ENCODE measurements at places on chromosomes 3 and 15. TPM values are rescaled to one million over a fixed set of nuclear protein-coding genes. Genes with fewer than 3 reads are reported as not detected.
A peak's percentile ranks its signal among the peaks of the same experiment; 100 is the strongest.

PAQR9 gene
- total RNA-seq: not detected

NFKBIZ gene
- 152 TPM for total RNA-seq

NEK10 gene
- total RNA-seq: not detected

- H3K4me3 ChIP-seq: no peak overlapping the region
- H3K27me3 ChIP-seq: no peaks in the 10 kb centered on the region
- peaks cover 4% of the 10 kb centered on the region for H3K4me1 ChIP-seq
- DNase-seq: no peak
- no peak overlapping the region for H3K27ac ChIP-seq
Observed at GRCh38 chr3:61913701-61914100, 352.3 kb downstream of the PTPRG start.

GRCh38 chr3:123015596-123015995, 12.0 kb downstream of the SEMA5B start:
- H3K4me1 ChIP-seq: no peaks in the 10 kb centered on the region
- H3K4me3 ChIP-seq: no peak overlapping the region

- H3K4me1 ChIP-seq: peaks cover 29% of the 10 kb centered on the region
- no peak overlapping the region for H3K4me3 ChIP-seq
- no peaks in the 10 kb centered on the region for H3K36me3 ChIP-seq
- H3K27ac ChIP-seq: peak overlapping the region; percentile 64
- H3K27me3 ChIP-seq: no peaks in the 10 kb centered on the region
Observed at GRCh38 chr3:183295211-183295610, 42.2 kb downstream of the B3GNT5 start.

DNA sequence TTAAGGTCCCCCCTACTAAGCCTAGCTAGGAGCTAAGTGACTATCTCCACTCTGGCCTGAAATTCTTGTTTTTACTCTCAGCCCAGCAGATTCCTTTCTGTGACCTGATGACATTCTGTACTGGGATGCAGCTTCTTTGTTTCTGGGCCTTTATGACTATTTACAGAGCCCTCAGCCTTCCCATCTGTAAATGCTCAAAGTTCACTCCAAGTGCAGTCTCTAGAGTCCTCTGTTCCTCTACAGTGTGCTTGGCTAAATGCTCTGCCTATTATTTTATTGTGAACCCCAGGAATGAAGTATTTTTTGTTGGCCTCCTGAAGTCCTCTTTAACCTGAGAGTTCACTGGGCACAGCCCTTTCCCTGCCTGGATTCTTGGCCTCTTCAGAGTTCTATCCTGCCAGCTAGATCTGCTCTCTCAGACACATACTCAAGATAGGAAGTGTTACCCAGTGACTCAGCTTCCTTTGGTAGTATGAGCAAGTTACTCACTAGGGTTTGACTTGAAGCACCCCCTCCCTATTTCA, 278.1 kb upstream of the P2RY1 start:
- no peaks in the 10 kb centered on the region for H3K27me3 ChIP-seq
- H3K27ac ChIP-seq: peak overlapping the region; percentile 16
- no peak overlapping the region for H3K4me3 ChIP-seq

- no peaks in the 10 kb centered on the region for H3K36me3 ChIP-seq
- no peak overlapping the region for H3K27ac ChIP-seq
- no peak for DNase-seq
- no peak overlapping the region for H3K4me3 ChIP-seq
- H3K27me3 ChIP-seq: no peaks in the 10 kb centered on the region
Observed at GRCh38 chr3:136805795-136806194, 13.1 kb upstream of the SLC35G2 start.

DNA sequence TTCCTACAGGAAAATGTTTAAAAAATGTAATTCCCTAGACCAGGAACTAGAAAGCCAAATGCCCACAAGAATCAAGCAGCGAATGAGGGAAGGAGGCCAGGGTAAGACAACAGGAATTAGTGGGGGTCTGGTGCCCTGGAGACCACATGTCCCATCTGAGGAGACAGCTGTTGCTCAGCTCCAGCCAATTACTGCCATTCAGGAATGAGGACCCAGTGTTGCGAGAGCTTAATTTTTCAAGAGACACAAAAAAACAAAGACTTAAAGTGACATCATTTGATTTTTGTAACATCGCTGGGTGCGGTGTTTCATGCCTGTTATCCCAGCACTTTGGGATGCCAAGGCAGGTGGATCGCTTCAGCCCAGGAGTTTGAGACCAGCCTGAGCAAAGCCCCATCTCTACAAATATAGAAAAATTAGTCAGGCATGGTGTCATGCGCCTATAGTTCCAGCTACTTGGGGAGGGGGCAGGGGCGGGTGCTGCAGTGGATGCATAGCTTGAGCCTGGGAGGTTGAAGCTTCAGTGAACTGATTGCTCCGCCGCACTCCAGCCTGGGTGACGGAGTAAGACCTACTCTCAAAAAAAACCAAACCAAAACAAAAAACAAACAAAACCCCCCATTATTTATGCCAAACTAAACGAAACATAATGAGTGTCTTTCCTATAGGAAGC, 52.8 kb upstream of the LRIG1 start:
- no peaks in the 10 kb centered on the region for H3K36me3 ChIP-seq
- peaks cover 5% of the 10 kb centered on the region for H3K4me1 ChIP-seq
- no peak overlapping the region for H3K4me3 ChIP-seq

GRCh38 chr3:49656541-49657112, 17.5 kb upstream of the APEH start:
- no peak overlapping the region for H3K27ac ChIP-seq
- no peaks in the 10 kb centered on the region for H3K36me3 ChIP-seq
- DNase-seq: no peak
- peaks cover 3% of the 10 kb centered on the region for H3K27me3 ChIP-seq
- no peaks in the 10 kb centered on the region for H3K4me1 ChIP-seq

GRCh38 chr3:35965908-35966307, 326.6 kb downstream of the ARPP21 start:
- no peak overlapping the region for H3K4me3 ChIP-seq
- no peaks in the 10 kb centered on the region for H3K36me3 ChIP-seq
- H3K27ac ChIP-seq: no peak overlapping the region
- H3K27me3 ChIP-seq: no peaks in the 10 kb centered on the region

DNA sequence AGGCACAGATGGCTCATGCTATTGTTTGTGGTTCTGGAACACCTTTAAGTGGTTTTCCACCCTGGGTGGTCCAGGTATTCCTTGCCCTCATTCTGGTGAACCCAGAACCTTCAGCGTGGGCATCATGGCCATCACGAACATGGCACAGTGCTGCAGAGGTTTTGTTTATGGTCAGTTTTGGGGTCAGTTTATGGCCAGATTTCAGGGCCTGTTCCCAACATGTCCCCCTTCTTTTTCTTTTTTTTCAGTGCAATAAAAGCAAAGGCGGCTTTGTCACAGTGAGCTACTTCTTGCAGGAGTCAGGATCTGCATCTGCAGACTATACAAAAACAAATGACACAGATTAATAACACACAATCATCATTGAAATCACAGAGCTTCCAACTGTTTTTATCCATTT, 1085.0 kb upstream of the ALCAM start:
- H3K36me3 ChIP-seq: no peaks in the 10 kb centered on the region
- no peak overlapping the region for H3K27ac ChIP-seq
- H3K27me3 ChIP-seq: no peaks in the 10 kb centered on the region
- no peak overlapping the region for H3K4me3 ChIP-seq
- no peaks in the 10 kb centered on the region for H3K4me1 ChIP-seq

- H3K4me1 ChIP-seq: peaks cover 24% of the 10 kb centered on the region
- no peak overlapping the region for H3K4me3 ChIP-seq
- peak; percentile 62 for DNase-seq
- no peaks in the 10 kb centered on the region for H3K27me3 ChIP-seq
Observed at GRCh38 chr3:52289747-52290595, 2.3 kb downstream of the GLYCTK start.

GRCh38 chr3:8663177-8664061, 18.8 kb upstream of the SSUH2 start:
- no peaks in the 10 kb centered on the region for H3K36me3 ChIP-seq
- DNase-seq: no peak
- no peaks in the 10 kb centered on the region for H3K27me3 ChIP-seq
- peaks cover 11% of the 10 kb centered on the region for H3K4me1 ChIP-seq
- H3K27ac ChIP-seq: no peak overlapping the region

GRCh38 chr3:38004415-38005075, 14.0 kb downstream of the VILL start:
- DNase-seq: no peak
- H3K36me3 ChIP-seq: peaks cover 59% of the 10 kb centered on the region
- peak overlapping the region; percentile 66 for H3K27ac ChIP-seq
- no peaks in the 10 kb centered on the region for H3K27me3 ChIP-seq
- H3K4me3 ChIP-seq: no peak overlapping the region

DNA sequence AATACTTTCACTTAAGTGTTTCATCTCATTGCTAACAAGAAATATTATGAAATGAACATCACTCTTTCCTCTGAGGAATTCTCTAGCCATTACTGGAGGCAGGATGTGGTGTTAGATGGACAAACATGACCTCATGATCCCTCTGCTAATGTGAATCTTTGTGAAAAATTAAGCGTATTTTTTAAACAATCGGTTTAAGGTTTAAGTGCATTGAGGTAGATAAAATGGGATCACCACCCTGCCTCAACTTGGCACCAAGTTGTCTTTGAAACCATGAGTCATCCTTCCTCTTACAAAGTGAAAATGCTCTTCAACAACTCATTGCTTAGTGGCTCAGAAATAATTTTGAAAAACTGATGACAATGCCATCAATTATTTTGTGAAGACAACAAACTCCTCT, 76.0 kb upstream of the DCBLD2 start:
- H3K27me3 ChIP-seq: no peaks in the 10 kb centered on the region
- H3K4me1 ChIP-seq: no peaks in the 10 kb centered on the region
- no peak overlapping the region for H3K27ac ChIP-seq
- DNase-seq: no peak
- no peaks in the 10 kb centered on the region for H3K36me3 ChIP-seq

DNA sequence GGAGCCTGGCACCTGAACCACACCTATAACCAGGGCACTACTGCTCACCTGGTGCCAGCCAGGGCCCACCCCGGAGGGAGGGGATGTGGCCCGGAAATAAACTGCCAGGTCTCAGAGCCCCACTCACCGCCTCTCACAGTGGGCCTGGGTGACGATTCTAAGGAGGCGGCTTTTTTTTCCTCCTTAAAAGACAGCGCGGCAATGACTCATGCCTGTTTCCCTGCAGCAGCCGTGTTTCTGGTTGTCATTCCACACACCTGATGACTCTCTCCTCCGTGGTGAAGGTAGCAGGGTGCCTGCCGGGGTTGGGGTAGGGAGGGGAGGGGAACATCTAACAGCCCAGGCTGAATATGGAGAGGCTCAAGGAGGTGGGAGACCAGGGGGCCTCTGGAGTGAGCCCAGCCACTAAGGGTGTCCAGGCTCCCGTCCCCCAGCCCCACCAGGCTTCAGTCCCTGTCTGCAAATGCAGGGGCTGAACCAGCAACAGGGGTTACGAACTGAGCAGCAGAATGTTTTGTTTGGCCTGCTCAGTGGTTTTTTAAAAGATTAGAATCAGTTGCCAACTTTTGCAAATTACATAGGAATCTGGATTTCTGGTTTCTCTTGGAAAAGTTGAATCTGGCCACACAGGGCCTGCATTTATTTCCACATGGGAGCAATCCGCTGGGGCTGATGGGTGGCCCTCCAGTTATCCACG, 127.3 kb upstream of the LINGO1 start:
- H3K4me1 ChIP-seq: no peaks in the 10 kb centered on the region
- no peak overlapping the region for H3K4me3 ChIP-seq
- no peak for DNase-seq
- no peak overlapping the region for H3K27ac ChIP-seq
- peaks cover 31% of the 10 kb centered on the region for H3K27me3 ChIP-seq

All from suprapubic skin (tissue), 4 donors.